ENCODE measurements at places on chromosomes 6 and 20.

DNA sequence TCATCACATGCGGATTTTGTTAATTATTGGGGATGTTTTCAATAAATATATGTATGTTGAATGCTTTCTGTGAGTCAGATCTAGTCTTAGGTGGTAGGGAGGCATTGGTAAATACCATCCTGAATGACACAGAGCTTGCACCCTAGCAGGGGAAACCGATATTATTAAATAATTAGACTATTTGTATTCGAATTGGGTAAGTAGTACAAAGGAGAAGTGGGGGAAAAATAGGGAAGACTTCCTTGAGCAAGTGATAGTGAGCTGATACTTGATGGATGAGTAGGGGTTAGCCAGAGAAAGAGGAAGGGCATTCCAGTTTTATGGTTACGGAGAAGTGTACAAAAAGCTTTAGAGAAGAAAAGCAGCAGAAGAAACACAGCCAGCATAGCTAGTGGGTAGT is 1.5 kb downstream of the RIOK1 start:
- no peak for DNase-seq

GRCh38 chr20:57161478-57162361 is 104.7 kb downstream of the BMP7 start:
- DNase-seq = no peak

DNA sequence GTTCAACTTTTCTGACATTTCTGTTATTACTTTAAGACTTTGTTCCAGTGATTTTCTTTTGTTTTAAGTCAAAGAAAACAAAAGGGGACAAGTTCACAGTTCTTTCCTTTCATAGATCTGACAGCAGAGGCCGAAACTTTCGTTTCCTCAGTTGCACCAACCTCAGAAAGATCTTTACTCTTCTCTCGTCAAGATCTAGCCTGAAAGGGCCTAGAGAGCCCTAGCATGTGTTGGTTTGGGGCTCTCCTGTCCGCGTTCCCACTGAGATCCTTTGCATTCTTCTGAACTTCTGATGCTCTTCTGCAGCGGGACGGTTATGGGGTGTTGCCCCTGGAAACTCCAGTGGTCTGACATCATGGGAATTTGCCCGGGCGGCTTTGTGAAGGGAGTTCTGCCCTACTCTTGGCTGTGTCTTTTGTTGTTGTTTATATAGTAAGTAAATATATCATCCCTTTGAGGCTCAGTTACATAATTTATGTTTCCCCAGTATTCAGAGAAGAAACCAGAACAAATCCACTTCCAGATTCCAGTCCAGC is 129.1 kb downstream of the SASH1 start:
- no peak for DNase-seq

DNA sequence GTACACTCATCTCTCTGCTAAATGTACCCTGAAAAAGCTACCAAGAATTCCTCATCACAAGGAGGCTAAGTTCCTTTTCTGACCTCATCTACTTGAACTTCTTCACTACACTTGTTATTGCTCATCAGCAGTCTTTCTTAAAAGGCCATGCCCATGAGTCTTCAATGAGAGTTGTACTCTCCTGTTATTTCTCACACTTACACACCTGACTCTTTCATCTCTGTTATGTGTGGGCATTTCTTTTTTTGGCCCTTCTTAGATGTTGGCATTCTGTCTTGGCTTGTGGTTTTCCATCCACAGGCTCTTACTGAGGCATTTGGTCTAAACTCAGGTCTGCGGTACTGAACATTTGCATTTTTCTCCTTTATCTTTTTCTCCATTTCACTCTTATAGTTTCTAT is 10.7 kb upstream of the SLC17A1 start:
- DNase-seq = no peak

DNA sequence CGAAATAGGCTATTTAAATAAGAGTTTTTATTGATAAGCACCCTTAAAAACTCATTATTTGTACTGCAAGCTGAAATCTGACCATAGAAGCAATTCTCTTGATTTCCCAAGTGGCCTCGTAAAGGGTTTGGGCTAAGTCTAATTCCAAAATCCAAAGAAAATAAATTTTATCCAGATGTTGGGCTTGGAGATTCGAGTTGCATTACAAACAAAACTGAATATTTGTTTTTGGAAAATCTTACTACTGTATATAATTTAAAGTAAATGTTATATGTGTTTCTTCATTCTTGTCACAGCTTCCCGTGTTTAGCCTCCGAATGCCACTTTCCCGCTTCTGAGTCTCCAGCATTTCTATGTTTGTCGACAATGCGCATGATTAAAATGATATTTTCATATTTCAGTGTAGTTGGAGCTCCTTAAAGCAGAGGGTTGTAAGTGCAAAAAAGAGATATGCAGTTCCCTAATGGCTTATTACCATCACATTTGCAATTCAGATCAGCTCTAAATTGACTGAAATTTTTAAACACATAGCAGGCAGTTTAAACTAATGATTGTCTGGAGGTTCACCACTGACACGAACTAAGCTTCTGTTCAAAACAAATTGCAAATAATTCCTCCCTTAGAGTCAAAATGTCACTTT is 47.0 kb downstream of the PRL start:
- DNase-seq = no peak

Measured in SJCRH30 (cell line).